Activated CD4-positive, alpha-beta T cell treated with anti-CD3 and anti-CD28 coated beads for 48 hours (primary cell): ENCODE measurements at places on chromosomes 11 and 22.

DNA sequence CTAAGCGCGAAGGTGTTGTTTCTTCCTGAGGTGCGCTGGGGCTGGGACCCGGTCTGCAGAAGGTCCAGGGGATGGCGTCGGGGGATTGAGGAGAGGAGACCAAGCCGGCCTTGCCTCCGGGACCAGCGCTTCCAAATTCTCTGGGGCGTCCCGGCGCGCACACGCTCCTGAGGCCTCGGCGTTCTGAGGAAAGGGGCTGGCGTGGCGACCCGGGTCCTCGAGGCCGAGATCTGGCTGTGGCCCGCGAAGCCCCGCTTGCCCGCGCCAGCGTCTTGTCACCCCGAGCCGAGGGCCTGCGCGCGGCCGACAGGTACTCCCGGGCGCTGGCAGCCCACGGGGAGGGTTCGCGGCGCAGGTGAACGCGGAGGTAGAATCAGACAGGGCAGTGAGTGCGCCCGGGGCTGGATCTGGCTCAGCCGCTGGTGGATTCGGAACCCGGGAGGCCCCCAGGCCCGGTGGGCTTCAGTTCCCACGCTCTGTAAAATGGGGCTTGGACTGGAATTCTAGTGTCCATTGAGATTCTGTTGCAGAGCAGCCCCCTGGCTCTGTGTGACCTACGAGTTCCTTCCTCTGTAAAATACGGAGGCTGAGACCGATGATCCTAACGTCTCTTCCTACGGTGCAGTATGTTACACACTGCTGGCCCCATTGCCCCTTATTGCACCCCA is 14.7 kb downstream of the SSH3 start:
- DNase-seq: peak; percentile 32

DNA sequence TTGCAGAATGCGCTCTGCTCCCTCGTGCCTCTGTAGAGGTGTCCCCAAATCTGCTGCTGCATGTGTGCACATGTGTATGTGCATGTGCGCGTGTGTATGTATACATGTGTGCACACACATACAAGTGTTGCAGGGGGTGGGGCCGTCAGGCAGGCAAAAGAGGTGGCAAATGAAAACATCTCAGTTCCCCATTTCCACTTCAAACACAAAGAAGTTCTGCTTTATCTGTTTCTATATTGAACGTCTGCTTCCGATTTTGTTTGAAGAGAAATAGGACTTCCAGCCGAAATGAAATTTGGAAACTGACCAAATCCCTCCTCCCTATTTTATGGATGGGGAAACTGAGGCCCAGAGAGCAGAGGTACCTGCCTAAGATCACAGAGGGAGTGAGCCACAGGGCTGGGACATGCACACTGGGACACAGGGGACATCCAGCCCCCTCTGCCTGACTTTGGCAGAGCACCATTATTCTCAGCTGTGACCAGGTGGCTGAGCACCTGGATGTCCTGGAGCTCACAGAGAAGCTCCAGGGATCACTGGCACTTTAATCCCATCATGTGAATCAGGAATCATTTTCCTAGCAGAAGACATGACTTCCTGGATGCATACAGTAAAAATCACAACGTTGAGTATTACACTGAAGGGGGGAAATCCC is 41.2 kb upstream of the ALX4 start:
- no peak for DNase-seq

- no peak for DNase-seq
These were observed 6.7 kb downstream of the TMEM184B start for GRCh38 chr22:38266120-38266519.

GRCh38 chr11:19080579-19080993 is 20.1 kb upstream of the MRGPRX2 start:
- DNase-seq: no peak

DNA sequence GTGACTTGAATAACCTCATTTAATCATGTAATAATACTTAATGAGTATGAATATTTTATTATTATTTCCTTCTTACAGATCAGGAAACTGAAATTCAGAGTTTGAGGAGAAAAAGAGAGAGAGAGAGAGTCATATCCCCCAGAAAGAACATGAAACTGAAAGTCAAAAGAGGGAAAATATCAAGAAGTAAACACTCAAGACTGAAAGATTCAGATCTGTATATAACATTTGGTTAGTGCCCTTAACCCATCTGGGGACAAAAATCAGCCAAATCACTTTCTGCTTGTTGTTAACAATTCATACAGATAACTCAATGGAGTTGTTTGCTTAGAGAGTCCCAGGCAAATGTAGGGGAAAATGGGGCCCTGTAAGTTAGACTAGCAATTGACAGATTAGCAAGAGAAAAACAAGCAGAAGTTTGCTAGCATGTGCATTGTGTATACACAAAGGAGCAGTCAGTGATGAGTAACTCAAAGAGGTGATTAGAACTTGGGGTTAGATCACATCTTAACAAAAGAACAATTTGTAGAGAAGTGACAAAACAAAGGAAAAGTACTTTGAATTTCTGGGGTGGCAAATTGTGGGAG is 25.9 kb upstream of the MMP13 start:
- DNase-seq: no peak

- DNase-seq: no peak
These were observed 398.7 kb downstream of the OPCML start for GRCh38 chr11:133133606-133134005.

DNA sequence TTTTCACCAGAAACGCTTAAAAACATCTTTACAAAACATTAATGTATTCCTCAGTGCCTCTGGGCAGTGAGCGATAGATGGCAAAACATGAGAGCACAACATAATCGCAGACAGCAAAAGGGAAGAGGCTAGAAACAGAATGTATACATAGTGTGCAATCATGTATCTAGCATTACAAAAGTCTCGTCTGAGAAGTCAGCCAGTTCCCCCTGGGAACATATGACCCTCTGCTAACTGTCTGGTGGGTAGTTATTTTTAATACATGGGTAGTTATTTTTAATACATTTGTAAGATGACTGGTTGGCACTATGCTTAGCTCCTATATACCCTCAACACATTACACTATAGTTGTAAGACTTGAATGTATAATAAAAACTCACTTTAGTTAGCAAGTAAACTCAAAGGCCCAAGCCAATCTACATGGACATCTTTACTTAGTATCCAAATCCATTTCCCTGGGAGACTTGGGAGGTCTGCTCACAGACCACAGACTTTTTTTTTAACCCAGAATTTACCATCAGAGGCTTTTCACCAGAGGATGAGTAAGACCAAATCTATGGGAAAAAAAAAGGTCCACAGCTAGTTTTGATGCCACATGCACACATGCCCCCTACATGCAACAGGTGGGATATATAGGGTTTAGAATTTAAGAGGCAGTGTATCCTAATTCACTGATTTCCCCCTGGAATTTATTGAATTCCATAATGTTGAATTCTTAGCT is 71.7 kb downstream of the AMBRA1 start:
- no peak for DNase-seq

GRCh38 chr11:8426076-8426475 is 162.4 kb upstream of the LMO1 start:
- DNase-seq: no peak

DNA sequence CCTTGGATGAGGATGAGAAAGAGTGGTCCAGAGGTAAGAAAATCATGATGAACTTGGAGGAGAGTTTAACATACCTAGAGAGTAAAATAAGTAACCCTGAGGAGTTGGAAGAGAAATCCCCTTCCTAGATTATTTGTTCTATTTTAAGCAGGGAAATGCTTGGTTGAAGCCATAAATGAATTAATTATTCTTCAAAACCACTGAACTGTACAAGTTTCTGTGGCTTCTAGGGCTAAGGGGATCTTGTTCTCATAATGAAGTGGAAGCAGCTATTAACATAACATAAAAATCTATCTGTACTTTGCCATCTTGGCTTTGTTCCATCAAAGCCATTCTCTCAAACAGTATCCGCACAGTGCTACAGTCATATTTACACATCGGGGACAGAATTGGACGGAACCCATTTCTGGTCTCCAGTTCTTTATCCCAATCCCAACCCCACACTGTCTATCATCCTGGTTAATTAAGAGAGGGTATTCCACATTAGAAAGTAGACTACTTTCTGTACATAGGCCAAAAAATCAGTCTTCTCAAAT is 14.5 kb upstream of the ARHGAP42 start:
- no peak for DNase-seq

DNA sequence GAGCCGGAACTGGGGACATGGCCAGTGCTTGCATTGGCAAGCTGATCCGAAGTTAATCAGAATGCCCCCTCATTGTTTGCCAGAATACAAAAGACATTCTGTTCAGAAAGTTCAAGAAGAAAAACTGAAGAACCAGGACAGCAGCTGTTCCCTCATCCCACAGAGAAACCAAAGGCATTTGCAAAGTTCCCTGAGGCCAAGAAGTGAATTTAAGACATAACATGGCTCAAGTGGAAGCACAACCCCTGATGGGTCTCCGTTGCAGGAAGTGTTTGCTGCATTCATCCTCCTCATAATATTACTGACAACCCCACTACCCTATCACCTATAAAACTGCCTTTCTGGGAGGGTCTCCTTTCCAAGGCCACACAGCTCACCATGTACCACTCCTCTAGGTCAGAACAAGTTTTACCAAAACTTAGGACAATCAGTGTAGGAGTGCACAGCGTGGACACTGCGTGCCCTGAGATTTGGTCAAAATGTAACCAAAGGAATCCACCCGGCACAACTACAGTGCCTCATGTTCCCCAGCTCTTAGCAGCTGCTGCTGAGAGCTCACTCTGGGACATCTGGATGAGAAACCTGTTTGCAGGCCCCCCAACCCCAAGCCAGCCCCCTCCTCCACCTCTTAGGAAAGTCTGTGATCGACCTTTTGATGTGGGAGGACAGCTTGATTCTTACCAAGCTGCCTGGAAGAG is 101.6 kb upstream of the AKIP1 start:
- DNase-seq: no peak

DNA sequence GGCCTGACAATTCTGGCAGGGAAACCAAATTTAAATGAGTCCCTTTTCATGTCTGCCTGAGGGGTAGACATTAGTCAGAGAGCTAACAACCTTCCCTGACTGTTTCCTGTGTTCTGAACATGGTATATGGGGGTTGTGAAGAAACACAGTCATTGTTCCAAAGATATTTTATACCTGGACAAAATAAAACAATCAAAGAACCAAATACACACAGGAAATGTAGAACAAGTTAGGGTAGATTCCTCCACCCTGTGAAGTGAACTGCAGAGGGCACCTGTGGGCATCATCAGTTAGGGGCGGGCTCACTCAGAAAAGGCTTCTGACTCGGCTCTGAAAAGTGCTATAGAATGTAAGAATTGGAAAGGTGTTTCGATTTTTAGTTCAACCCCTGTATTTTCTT is 231.9 kb upstream of the CADM1 start:
- DNase-seq: no peak

- DNase-seq: no peak
These were observed 26.9 kb downstream of the SIK3 start for GRCh38 chr11:117071344-117071787.

GRCh38 chr11:129131316-129131715 is 60.8 kb downstream of the ARHGAP32 start:
- no peak for DNase-seq

GRCh38 chr22:50734343-50734771 is 3.6 kb upstream of the ACR start:
- DNase-seq: no peak

GRCh38 chr11:125429174-125429707 is 66.8 kb downstream of the FEZ1 start:
- peak; percentile 74 for DNase-seq

- DNase-seq: no peak
These were observed 5.9 kb downstream of the SIAE start for GRCh38 chr11:124667601-124668000.

DNA sequence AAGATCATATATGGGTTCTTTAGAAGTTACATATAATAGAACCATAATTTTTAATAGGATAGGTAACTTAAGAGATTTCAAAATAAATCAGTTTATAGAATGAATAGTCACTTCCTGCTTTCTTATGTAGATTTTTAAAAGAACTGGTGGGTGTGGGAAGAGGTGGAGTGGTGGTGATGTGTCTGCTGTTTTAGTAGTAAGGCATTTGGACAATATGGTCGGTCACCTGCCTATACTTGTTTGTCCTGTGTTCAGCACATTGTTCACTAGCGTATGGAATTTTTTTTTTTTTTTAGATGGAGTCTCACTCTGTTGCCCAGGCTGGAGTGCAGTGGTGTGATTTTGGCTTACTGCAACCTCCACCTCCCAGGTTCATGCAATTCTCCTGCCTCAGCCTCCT is 39.3 kb downstream of the CCDC81 start:
- DNase-seq: no peak

- no peak for DNase-seq
These were observed 1.4 kb upstream of the LHFPL7 start for GRCh38 chr22:24947881-24948280.

GRCh38 chr11:2839395-2839943 is 46.1 kb downstream of the CDKN1C start:
- DNase-seq: no peak

GRCh38 chr11:563812-564578 is 3.2 kb downstream of the RASSF7 start:
- no peak for DNase-seq

DNA sequence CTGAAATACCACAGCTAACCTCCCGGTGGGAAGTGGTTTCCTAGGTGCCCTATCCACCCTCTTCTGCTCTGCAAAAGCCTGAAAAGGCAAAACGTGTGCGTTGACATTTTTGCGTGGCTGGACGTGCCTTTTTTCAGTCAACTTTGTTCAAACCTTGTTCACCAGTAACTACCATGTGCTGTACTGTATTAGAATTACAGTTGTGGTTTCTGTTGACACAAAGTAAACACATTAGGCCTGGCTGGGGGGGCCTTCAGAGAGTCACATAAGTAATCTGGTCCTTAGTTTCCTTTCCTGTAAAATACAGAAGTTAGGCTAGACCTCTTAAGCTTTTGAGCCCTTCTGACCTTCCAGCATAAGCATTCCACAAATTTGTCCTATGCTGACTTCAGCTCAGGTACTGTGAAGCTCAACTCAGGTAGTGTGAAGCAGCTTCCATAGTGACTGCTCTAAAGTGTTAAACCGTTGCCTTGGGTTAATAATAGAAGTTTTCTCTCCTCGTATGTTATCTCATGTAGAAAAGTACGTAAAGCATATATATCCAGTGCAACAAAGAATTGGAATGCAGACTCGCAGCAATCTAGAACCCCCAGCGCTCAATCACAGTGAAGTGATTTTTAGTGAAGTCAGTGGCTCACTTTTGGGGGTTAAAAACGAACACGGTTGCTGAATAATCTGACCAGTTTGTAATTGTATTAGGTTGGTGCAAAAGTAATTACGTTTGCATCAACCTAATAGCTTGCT is 1.8 kb downstream of the EWSR1 start:
- no peak for DNase-seq

DNA sequence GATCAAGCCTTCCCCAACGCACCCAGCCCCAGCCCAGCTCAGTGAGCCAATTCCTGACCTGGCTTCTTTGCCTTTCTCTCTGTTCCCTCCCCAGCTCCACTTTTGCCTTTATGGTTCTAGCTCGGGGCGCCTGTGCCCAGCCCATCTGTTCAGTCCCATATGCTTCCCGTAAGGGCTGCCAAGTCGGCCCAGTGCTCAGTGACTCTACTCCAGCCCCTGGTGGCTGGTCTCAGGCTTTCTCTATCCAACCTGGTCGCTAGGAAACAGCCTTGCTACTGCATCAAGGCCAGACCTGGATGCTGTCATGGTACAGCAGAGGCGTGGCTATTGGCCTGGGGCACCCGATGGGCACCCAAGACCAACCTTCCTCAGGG is 178.0 kb downstream of the DSCAML1 start:
- no peak for DNase-seq

GRCh38 chr11:122100037-122100755 is 15.8 kb downstream of the BLID start:
- peak; percentile 2 for DNase-seq

GRCh38 chr11:35458846-35459245 is 39.5 kb upstream of the SLC1A2 start:
- no peak for DNase-seq

GRCh38 chr11:123430721-123431497 is 840 bp downstream of the GRAMD1B start:
- peak; percentile 76 for DNase-seq
